AG04449 (cell line): ENCODE measurements at places on chromosomes 7 and 10.

DNA sequence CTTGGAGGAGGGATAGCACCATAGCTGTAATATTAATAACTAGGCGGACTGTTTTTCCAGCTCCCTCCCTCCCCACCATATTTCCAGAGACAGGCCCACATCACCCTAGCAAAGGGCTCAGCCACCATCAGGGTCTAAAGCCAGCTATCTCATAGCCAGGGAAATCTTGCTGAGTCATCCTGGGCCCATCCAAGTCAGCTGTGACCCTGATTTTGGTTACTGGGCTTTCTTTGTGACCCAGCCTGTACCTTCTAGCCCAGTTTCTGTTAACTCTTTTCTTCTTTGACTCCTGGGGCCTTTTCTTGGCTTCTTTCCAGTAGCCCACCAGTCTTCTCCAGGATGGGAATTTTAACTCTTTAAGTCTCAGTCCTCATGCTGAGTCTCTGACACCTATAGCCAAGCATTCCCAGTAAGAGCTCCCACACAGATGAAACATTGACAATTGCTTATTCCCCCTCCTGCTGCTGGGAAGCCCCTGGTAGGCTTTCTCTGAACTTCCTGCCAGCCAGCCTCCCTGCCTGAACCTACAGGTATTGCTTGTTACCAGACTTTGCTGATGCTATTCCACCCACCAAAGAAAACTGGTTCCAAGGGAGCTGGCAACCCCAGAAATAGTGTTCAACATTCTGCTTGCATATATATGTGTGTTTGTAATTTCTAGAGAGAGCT, 34.8 kb upstream of the ADO start:
- no peak for DNase-seq

DNA sequence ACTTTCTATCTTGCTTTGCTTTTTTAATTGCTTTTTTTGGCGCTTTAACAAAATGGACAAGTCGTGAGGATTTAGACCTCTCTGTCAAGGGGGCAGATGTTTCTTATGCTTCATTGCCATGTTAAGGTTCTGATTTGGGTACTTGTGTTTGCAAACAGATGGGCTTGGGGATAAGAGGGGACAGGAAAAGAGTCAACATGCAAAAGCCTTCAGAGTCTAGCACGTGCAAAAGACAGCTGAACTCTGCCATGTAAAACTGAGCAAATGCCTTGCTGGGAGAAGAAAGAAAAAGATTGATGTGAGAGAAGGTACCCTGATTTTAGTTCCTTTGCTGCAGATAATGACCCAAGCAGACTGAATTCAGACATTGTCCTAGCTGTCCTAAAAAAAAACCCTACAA, 173.1 kb downstream of the KIAA1217 start:
- DNase-seq, result no peak

GRCh38 chr7:29844559-29844958, 38.3 kb downstream of the WIPF3 start:
- no peak for DNase-seq

- no peak for DNase-seq
These were observed 64.0 kb downstream of the BBS9 start for GRCh38 chr7:33193308-33193864.

GRCh38 chr10:63718421-63718820, 197.2 kb downstream of the REEP3 start:
- DNase-seq, result no peak
